Activated CD8-positive, alpha-beta T cell treated with anti-CD3 and anti-CD28 coated beads, Interleukin-2, amount 10 ng/mL, durations not matched to agents 7 days and 5 days (primary cell): ENCODE measurements at places on chromosomes 3 and 15. TPM values are rescaled to one million over a fixed set of nuclear protein-coding genes. Genes with fewer than 3 reads are reported as not detected.

CX3CR1 gene
- 0.42 TPM for total RNA-seq

DUOX1 gene
- not detected for total RNA-seq

GRCh38 chr15:60299452-60300047 lies 98.2 kb downstream of the ANXA2 start:
- H3K27me3 ChIP-seq = peaks cover 2% of the 10 kb centered on the region
- H3K27ac ChIP-seq = no peak overlapping the region
- no peak overlapping the region for H3K4me3 ChIP-seq
- H3K36me3 ChIP-seq = no peaks in the 10 kb centered on the region
- H3K4me1 ChIP-seq = no peaks in the 10 kb centered on the region

THSD4 gene
- not detected for total RNA-seq

DNA sequence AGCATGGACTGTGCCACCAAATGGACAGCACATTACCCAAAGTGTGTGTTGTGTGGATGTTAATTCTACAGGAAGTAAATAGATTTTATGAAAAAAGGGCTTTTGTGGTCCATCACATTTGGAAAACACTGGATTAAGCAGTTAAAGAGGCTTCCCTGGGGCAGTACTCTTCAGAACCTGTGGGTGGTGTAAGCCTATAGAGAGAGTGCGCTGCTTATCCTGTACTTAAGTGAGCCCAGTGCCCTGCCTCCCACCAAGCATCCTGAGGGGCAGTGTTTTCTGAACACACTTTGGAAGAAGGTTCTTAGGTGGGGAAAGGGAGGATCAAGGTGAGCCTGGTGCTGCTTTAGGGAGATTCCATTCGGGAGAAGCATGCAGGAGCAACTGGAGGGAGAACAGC lies 10.9 kb downstream of the TTLL3 start:
- H3K27ac ChIP-seq = no peak overlapping the region
- no peaks in the 10 kb centered on the region for H3K4me1 ChIP-seq
- peaks cover 2% of the 10 kb centered on the region for H3K36me3 ChIP-seq
- H3K4me3 ChIP-seq = no peak overlapping the region

GRCh38 chr3:3586843-3587646 lies 212.2 kb upstream of the LRRN1 start:
- no peak for DNase-seq
- H3K4me1 ChIP-seq = no peaks in the 10 kb centered on the region
- H3K27ac ChIP-seq = no peak overlapping the region
- no peaks in the 10 kb centered on the region for H3K27me3 ChIP-seq
- H3K4me3 ChIP-seq = no peak overlapping the region
- H3K36me3 ChIP-seq = no peaks in the 10 kb centered on the region

DNA sequence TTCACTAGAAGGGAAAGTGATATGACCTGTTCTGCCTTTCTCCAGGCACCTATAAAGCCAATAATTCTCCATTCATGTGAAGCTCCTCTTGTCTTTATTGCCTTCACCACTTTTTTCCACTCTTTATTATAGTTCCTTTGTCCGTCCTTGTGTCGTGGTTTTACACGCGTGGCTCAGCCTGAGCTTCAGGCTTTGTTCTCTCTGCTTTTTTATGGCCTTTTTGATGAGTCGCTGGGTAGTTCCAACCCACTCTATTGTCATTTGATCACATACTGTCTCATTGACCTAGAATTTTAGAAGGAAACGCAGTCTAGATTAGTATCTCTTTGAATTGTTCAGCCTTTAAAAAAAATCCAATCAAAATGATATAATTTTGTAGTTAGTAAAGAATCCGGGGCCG lies 403.2 kb downstream of the PTPRG start:
- DNase-seq = no peak
- H3K27ac ChIP-seq = no peak overlapping the region
- no peaks in the 10 kb centered on the region for H3K27me3 ChIP-seq
- no peak overlapping the region for H3K4me3 ChIP-seq

KNG1 gene
- not detected for total RNA-seq

DNA sequence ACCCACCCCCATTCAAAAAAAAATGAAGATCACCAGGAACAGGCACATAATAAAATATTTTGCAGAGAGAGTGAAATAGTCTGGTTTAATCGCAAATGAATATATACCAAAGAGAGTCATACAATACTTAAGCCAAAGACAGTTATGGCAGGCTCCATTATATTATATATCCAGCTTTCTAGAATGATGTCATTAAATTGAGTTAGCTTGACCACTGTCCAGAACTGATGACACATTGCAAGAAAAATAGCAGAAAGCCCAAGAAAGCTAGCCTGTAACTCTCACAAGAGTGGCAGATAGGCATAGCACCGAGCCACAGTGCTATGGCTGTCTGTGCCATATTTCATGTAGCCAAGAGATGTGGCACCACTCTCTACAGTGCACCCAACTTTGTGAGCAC lies 231.9 kb upstream of the SEMA6D start:
- H3K27ac ChIP-seq = no peak overlapping the region
- no peaks in the 10 kb centered on the region for H3K4me1 ChIP-seq
- no peak for DNase-seq
- no peak overlapping the region for H3K4me3 ChIP-seq
- H3K27me3 ChIP-seq = no peaks in the 10 kb centered on the region

GRCh38 chr3:152196782-152197181 lies 71.9 kb upstream of the MBNL1 start:
- peak overlapping the region; percentile 92 for H3K27ac ChIP-seq
- no peak for DNase-seq
- no peaks in the 10 kb centered on the region for H3K27me3 ChIP-seq
- peaks cover 84% of the 10 kb centered on the region for H3K4me1 ChIP-seq

GOLGA8Q gene
- 5.5 TPM for total RNA-seq

GORASP1 gene
- 11.0 TPM for total RNA-seq

DNA sequence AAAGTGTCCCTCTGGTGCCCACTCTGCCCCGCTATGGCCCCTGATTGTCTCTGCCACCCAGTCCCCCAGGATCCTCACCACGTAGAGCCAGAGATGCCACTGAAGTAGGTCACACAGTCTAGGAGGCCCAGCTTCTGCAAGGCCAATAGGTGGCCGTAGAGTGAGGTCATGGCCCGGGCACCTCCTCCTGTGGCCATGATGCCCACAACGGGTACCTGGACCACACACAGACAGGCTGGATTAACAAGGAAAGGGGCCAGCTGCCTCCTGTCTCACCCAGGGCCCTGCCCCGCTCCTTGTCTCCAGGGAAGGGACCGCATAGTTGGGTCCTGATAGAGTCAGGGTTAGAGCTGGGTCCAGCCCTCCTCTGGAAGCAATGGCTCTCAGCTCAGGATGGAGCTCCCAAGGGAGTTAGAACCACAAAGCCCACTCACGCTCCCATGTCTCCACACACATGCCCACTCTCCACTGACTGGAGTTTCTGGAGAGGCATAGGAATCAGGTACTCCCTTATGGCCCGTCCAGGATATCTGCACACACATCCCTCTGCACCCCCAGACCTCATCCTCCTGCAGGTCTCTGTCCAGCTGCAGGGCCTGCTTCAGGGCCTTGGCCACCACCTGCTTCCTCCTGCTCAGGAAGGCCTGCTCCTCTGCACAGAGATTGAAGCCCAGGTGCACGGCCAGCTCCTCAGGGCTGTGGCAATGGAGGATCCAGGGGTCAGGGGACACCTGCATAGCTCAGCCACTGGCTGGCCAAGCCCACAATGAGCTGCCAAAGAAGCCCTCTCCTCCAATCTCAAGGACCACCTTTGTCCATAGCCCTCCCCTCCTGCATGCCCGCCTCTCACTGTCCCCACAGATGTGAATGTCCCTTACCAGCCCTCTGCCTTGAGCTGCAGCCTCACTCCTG lies 13.2 kb downstream of the PLA2G4D start:
- H3K27ac ChIP-seq = no peak overlapping the region
- H3K4me3 ChIP-seq = no peak overlapping the region
- H3K4me1 ChIP-seq = peaks cover 12% of the 10 kb centered on the region
- H3K36me3 ChIP-seq = no peaks in the 10 kb centered on the region
- H3K27me3 ChIP-seq = peaks cover 5% of the 10 kb centered on the region

- H3K27me3 ChIP-seq = peaks cover 6% of the 10 kb centered on the region
- no peak overlapping the region for H3K27ac ChIP-seq
- H3K4me1 ChIP-seq = no peaks in the 10 kb centered on the region
- no peaks in the 10 kb centered on the region for H3K36me3 ChIP-seq
- no peak overlapping the region for H3K4me3 ChIP-seq
These were observed 21.6 kb upstream of the CNBP start for GRCh38 chr3:129205109-129205832.

DNA sequence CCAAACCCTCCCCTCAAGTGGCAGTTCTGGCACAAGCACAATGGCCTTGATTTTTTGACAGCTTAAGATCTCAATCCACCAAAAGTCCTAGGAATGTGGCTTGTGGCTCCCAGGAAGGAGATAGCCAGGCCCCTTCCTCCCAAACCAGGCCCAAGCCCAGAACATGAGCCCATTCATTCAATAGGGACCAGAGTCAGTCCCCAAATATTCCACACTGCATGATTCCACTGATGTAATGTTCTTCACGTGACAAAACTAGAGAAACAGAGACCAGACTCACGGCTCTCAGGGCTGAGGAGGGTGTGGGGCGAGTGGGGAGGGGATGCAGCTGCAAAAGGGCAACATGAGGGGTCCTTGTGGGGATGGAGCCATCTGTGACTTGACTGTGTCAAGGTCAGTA lies 25.5 kb downstream of the ABTB1 start:
- no peaks in the 10 kb centered on the region for H3K27me3 ChIP-seq
- H3K36me3 ChIP-seq = no peaks in the 10 kb centered on the region
- peak overlapping the region; percentile 34 for H3K27ac ChIP-seq
- no peak overlapping the region for H3K4me3 ChIP-seq
- DNase-seq = no peak

GRCh38 chr3:133115176-133115575 lies 77.0 kb downstream of the TMEM108 start:
- peaks cover 4% of the 10 kb centered on the region for H3K27me3 ChIP-seq
- H3K4me3 ChIP-seq = no peak overlapping the region
- H3K27ac ChIP-seq = no peak overlapping the region
- no peak for DNase-seq
- no peaks in the 10 kb centered on the region for H3K36me3 ChIP-seq
- H3K4me1 ChIP-seq = no peaks in the 10 kb centered on the region

DNA sequence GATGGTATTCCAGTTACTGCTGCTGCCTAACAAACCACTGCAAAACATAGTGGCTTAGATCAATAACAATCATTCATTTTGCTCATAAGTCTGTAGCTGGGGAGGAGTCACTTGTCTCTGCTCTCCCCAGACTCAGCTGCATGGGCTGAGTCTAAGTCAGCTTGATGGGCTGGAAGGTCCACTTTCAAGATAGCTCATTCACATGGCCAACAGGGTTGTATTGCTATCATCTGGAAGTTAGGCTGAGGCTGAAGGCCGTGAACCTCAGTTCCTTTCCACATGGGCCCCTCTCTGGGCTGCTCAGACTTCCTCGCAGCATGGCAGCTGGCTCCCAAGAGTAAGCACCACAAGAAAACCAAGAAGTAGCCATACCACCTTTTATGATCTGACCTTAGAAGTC lies 28.7 kb upstream of the BFSP2 start:
- peaks cover 6% of the 10 kb centered on the region for H3K27me3 ChIP-seq
- no peak overlapping the region for H3K27ac ChIP-seq
- no peaks in the 10 kb centered on the region for H3K4me1 ChIP-seq
- no peaks in the 10 kb centered on the region for H3K36me3 ChIP-seq

STRIT1 gene
- not detected for total RNA-seq

- no peaks in the 10 kb centered on the region for H3K4me1 ChIP-seq
- H3K4me3 ChIP-seq = no peak overlapping the region
- no peaks in the 10 kb centered on the region for H3K36me3 ChIP-seq
- no peaks in the 10 kb centered on the region for H3K27me3 ChIP-seq
- no peak for DNase-seq
- H3K27ac ChIP-seq = no peak overlapping the region
These were observed 15.8 kb downstream of the C3orf85 start for GRCh38 chr3:109152320-109152719.

DNA sequence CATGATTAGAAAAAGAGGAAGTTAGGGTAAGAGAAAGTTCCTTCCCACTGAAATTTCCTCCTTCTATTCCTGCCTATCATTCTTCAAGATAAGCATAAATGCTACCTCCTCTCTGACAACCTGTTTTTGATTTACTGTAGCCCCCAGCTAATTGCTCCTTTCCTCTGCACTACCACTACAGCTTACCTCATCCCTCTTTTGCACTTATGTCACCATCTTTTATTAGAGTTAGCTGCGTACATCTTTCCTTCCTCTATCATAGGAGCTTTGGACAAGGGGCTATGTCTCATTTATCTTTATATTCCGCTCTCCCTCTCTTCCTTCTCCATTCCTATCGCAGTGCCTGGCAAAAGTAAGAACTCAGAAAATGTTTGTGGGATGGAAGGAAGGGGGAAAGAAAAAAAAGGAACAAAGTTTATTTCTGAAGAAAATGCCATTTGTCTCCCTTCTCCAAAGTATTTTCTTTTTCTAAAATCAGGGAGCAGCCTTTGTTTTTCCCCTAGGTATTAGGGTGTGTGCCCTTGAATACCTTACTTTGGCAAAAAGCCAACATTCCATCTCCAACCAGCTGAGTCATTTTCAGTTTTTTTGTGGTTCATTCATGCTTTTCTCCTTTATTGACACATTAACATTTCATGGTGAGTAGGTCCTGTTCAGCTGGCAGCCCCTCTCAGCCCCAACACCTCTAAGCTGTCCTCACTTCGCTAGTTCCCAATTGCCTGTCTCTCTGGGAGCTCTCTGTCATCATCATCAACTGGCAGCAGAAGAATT lies 87.6 kb upstream of the SOX2 start:
- H3K27me3 ChIP-seq = no peaks in the 10 kb centered on the region
- no peak overlapping the region for H3K27ac ChIP-seq
- no peak for DNase-seq
- H3K4me3 ChIP-seq = no peak overlapping the region
- no peaks in the 10 kb centered on the region for H3K36me3 ChIP-seq

DNA sequence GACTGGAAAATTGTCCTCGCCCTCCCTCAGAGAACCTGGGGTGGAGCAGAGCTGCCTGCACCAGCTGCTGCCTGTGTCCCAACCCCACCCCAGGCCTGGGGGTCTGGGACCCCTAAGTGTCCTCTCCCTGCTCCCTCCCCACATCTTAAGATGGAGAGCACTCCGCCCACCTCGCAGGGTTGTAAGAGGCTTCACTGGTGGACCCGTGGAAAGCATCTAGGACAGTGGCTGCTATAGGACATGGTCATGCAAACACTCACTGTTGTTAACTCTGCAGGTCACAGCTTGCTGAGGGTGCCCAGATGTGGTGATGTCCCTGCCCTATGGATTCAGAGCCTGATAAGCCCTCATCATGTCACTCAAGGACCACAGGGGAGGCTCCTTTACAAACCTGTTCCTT lies 62.0 kb upstream of the ARNT2 start:
- H3K27me3 ChIP-seq = peaks cover 15% of the 10 kb centered on the region
- H3K4me3 ChIP-seq = no peak overlapping the region
- no peaks in the 10 kb centered on the region for H3K36me3 ChIP-seq
- H3K4me1 ChIP-seq = no peaks in the 10 kb centered on the region
- H3K27ac ChIP-seq = no peak overlapping the region
- no peak for DNase-seq

DNA sequence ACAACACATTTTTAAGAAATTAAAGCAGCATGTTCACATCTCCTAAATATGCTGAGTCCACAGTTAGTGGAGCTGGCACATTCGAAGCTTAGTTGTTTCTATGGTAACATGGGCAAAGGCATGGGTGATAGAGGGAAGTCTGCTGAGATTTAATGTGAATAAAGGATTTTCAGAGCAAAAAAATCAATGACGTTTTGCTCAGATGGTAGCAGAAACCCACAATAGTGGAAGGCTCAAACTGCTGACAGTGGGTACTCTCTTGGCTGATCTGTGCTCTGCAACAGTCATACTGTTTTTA lies 795.1 kb upstream of the ARPP21 start:
- H3K27me3 ChIP-seq = no peaks in the 10 kb centered on the region
- no peak for DNase-seq
- no peaks in the 10 kb centered on the region for H3K36me3 ChIP-seq
- no peak overlapping the region for H3K27ac ChIP-seq
- no peak overlapping the region for H3K4me3 ChIP-seq

KCNAB1 gene
- not detected for total RNA-seq

- peaks cover 25% of the 10 kb centered on the region for H3K4me1 ChIP-seq
- H3K27ac ChIP-seq = no peak overlapping the region
- no peak for DNase-seq
- peaks cover 23% of the 10 kb centered on the region for H3K36me3 ChIP-seq
- no peak overlapping the region for H3K4me3 ChIP-seq
These were observed 47.9 kb upstream of the ZSCAN2 start for GRCh38 chr15:84552896-84553295.
